ENCODE measurements at places on chromosomes 6 and 20. TPM values are rescaled to one million over a fixed set of nuclear protein-coding genes. Genes with fewer than 3 reads are reported as not detected.
A peak's percentile ranks its signal among the peaks of the same experiment; 100 is the strongest.

Gene MEI4
- 3.3 TPM for total RNA-seq

Gene BMP2
- 13.5 TPM for total RNA-seq

Gene DSP
- 85.0 TPM for total RNA-seq

- no peaks in the 10 kb centered on the region for H3K36me3 ChIP-seq
- peak; percentile 6 for DNase-seq
- H3K27ac ChIP-seq = no peak overlapping the region
These were observed 39.1 kb upstream of the MROH8 start for GRCh38 chr20:37218441-37218840.

DNA sequence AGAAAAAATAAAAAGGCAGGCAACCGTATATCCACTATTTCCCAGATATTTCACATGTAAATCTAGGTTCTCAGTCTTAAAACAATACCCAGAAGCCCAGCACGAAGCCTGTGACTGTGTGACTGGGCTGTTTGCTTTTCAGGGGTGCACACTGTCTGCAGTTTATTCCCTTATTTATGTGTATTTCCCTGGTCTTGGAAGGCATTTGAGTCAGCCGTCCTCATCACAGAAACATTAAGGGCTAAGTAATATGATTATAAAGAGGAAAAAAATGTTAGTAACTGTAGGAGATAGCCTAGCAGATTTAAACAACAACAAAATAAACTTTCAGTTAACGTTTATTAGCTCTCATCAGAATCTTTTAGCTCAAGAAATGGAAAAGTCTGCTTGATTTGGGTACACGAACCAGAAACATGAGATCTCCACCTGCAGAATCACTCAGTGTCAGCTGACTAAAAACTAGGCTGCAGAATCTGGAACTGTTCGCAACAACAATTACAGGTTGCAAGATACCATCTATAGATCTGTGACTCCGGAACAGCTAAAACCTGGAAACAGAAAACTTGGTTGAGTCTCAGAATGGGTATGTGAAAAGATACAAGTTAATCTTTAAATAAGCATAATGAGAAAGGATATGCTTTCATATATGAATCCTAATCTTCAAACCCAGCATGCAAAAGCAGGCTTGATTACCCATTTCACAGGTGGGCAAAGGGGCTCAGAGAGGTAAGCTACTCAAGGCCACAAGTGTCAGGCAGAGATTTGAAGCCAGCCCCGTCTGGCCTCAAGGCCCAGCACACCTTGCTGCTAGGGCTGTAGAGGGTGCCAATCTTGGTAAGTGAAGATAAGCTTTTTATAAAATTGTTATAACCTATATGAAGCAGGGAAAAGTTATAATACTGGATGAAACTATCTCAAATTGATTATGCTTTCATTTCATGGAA lies 21.1 kb downstream of the GCLC start:
- H3K36me3 ChIP-seq = peaks cover 2% of the 10 kb centered on the region
- no peak overlapping the region for H3K4me3 ChIP-seq
- no peaks in the 10 kb centered on the region for H3K27me3 ChIP-seq
- no peak for DNase-seq

GRCh38 chr20:24991897-24992486 lies 559 bp downstream of the APMAP start:
- no peaks in the 10 kb centered on the region for H3K36me3 ChIP-seq
- no peaks in the 10 kb centered on the region for H3K27me3 ChIP-seq
- peak overlapping the region; percentile 90 for H3K27ac ChIP-seq
- DNase-seq = peak; percentile 31
- H3K4me1 ChIP-seq = peaks cover 36% of the 10 kb centered on the region
- peak overlapping the region; percentile 50 for H3K4me3 ChIP-seq

DNA sequence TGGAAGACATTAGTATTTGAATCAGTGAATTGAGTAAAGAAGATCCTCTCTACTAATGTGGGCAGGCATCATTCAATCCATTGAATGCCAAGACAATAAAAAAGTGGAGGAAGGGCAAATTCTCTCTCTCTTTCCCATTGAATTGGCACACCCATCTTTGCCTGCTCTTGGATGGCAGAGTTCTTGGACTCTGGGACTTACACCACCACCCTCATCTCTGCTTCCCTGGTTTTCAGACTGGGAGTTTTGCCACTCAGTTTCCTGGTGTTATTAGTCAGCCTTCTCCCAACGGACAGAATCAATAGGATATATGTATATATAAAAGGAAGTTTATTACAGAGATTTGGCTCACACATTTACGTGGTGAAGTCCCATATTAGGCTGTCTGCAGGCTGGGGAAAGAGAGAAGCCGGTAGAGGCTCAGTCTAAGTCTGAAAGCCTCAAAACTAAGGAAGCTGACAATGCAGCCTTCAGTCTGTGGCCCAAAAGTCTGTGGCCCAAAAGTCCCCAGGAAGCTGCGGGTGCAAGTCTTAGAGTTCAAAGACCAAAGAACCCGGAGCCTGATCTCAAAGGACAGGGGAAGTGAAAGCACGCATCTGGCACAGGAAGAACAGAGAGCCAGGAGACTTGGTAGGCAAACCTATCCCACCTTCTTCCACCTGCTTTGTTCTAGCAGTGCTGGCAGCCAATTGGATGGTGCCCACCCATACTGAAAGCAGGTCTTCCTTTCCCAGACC lies 64.4 kb downstream of the SMPDL3A start:
- H3K4me1 ChIP-seq = no peaks in the 10 kb centered on the region
- H3K27me3 ChIP-seq = no peaks in the 10 kb centered on the region
- H3K36me3 ChIP-seq = no peaks in the 10 kb centered on the region
- H3K27ac ChIP-seq = no peak overlapping the region

DNA sequence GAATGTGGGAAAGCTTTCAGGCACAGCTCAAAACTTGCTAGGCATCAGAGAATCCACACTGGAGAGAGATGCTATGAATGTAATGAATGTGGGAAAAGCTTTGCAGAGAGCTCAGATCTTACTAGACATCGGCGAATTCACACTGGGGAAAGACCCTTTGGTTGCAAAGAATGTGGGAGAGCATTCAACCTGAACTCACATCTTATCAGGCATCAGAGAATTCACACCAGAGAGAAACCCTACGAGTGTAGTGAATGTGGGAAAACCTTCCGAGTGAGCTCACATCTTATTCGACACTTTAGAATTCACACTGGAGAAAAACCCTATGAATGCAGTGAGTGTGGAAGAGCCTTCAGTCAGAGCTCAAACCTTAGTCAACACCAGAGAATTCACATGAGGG lies 8.7 kb downstream of the ZNF165 start:
- no peak overlapping the region for H3K4me3 ChIP-seq
- no peak overlapping the region for H3K27ac ChIP-seq
- no peak for DNase-seq
- H3K4me1 ChIP-seq = no peaks in the 10 kb centered on the region
- H3K36me3 ChIP-seq = peaks cover 28% of the 10 kb centered on the region
- no peaks in the 10 kb centered on the region for H3K27me3 ChIP-seq

DNA sequence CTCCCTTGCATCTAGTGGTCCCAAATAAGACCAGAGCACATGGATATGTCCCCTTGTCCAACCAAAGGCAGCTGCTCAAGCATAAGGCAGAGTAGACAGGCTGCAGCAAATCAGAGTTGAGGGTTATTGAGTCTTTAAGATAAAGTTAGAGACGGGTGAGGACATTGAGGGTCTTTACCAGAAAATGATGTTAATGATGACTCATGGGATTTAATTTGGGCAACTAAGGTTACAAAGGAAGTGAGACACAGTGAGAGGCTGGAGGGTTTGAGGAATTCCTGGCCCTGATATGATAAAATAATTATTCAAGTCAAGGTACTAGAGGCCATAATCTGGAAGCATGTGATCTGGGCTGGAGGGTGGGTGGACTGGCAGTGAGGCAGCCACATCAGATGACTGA lies 133.6 kb downstream of the ALDH8A1 start:
- H3K27me3 ChIP-seq = no peaks in the 10 kb centered on the region
- no peaks in the 10 kb centered on the region for H3K4me1 ChIP-seq
- no peak overlapping the region for H3K27ac ChIP-seq
- no peak overlapping the region for H3K4me3 ChIP-seq
- no peaks in the 10 kb centered on the region for H3K36me3 ChIP-seq
- no peak for DNase-seq
